ENCODE measurements at places on chromosomes 2 and 18.

GRCh38 chr2:19359456-19359855 lies 1.0 kb upstream of the OSR1 start:
- no peak for DNase-seq

DNA sequence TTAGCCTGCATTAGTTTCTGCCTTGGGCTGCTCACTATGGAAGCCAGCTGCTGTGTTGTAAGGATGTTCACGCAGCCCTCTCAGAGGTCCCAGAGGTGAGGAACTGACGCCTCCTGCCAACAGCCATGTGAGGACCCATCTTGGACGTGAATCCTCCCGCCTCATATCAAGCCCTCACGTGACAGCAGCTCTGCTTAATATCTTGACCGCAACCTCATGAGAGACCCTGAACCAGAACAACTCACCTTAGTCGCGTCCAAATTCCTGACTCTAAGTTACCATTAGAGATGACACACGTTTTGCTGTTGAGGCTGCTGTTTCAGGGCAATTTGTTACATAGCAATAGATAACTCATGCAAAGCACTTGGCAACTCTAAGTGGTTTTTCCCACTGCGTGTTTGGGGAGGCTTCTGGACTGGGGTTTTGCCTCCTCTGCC lies 97.7 kb downstream of the TMEM17 start:
- no peak for DNase-seq

GRCh38 chr18:1092228-1092627 lies 187.6 kb downstream of the ADCYAP1 start:
- no peak for DNase-seq

- no peak for DNase-seq
These were observed 96.9 kb downstream of the GYPC start for GRCh38 chr2:126752876-126753275.

DNA sequence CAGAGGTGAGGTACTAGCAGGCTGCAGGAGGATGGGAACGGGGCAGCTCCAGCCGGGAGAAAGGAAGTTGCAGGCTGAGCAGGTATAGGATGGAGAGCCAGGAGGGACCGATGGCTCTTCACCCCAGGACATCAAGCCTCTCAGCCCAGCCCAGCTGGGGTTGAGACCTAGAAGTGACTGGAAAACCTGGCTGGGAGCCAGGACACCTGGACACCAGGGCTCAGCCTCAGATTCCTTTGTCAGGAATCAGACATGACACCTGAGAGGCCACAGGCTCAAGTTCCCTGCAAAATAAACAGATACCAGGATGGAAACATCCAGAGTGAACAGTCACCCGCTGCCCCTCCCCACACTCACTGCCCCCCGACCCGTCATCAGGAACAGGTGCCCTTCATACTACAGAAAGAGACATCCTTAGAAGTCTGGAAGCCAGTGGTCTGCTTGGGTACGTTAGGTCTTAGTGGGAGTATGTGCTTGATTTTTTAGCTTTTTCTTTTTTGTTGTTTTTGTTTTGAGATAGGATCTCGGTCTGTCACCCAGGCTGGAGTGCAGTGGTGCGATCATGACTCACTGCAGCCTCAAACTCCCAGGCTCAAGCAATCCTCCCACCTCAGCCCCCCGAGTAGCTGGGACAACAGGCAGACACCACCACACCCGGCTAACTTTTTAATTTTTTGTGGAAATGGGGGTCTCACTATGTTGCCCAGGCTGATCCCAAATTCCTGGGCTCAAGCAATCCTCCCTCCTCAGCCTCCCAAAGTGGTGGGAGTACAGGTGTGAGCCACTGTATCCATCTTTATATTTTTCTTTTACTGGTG lies 95.7 kb upstream of the STPG4 start:
- DNase-seq: no peak

GRCh38 chr2:35347561-35347960 lies 1008.0 kb upstream of the CRIM1 start:
- DNase-seq: no peak

- DNase-seq: peak; percentile 44
These were observed 352.0 kb downstream of the TNS1 start for GRCh38 chr2:217650716-217651360.

DNA sequence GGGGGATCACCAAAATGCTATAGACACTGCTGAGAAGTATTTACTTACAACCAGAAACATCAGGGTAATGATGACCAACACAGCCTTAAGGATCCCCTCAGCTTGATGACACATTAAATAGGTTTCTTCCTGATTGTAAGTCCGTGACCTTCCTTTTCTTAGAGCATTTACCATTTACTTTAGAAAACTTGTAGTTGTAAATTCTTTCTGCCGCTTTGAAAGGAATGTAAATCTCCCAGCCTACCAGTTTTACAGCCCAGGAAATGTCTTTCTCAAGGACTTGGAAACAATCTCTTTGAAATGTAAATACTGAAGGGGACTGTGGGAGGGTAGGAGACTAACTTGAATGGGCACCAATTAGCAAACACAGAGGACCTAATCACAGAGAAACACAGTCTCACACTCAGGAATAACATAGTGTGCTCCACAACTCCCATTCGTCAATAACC lies 278.6 kb downstream of the DSC3 start:
- DNase-seq: no peak

GRCh38 chr18:75109819-75110218 lies 99.1 kb downstream of the PTGR3 start:
- no peak for DNase-seq

- no peak for DNase-seq
These were observed 36.1 kb downstream of the METTL21A start for GRCh38 chr2:207589143-207589542.

DNA sequence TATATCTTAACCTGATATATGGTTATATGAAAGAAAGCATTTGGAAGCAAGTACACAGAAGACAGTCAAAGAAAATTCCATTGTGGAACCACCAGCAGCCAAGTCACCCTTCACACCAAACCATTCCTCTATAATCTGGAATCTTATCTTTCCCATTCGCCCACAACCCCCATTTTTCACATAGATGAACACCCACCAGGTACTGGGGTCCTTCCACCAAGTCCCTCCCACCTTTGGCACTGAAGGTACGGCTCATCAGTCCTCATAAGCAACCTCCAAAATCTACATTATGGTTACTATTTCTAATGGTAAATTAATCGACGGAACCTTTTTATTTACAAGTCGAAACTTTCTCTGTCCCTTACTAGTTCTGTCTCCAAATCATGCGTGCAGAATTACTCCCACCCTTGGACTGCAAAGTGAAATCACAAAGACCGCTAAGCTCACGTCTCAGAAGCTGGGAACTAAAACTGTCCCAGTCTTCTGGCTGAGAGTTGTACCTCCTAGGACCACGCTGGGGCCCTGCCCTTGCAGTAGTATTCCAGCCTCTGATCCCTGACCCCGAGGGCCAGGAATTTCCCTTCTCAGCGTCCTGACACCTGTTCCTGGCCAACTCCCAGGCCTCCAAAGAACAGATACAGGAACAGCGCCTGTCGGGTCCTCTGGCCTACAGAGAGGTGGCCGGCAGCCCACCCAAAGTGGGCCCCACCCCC lies 702 bp downstream of the OLA1 start:
- DNase-seq: no peak

DNA sequence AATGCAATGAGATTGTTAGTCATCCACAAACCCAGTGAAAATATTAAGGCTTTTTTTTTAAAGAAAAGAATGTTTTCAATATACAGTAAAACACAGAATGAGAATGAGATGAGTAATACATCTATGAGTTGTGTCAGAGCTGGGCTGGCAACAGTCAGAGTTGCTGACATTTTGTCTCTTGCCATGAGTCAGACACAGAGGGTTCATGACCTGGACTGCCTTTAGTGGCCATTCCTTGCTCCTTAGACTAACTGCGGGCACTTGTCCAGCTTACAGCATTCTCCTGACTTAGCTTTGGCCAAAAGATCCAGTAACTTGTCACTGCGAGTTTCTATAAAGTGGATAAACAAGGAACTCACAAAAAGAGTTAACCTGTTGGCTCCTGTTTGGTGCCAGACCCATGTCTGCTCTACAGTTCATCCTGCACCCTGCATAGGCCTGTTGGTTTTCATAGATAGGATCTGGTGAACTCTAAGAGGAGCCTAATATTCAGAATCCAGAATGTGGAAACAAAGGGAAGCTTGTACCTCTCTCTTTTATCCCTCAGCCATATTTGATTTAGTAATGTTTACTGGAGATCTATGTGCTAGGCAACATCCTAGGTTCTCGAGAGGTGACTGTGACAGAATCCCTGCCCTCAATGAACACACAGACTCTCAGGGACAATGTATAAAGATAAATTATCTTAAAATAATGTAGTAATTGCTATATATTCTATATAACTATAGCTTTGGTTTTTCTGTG lies 391.5 kb upstream of the VWC2L start:
- no peak for DNase-seq

- no peak for DNase-seq
These were observed 152.3 kb downstream of the ANTXR1 start for GRCh38 chr2:69165091-69165880.

DNA sequence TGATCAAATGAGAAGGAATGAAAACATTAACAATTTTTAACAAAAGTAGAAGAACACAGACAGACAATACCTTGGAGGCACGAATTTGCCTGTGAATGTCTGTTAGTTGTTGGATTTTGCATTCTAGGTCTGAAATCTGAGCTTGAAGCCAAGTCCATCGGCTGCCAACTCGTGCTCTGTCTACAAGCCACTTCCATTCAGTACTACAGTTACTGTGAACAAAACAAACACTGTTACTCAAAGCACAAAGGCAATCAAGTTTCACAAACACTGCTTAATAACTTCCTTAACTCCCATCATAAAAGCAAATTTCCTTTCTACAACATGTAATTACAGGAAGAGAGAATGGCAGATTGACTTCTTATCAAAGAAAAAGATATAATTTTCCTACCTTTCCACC lies 42.2 kb downstream of the KANSL1L start:
- DNase-seq: no peak

GRCh38 chr2:222733846-222734702 lies 62.6 kb downstream of the MOGAT1 start:
- DNase-seq: no peak

- DNase-seq: no peak
These were observed 26.4 kb downstream of the CENPO start for GRCh38 chr2:24819442-24820174.

- no peak for DNase-seq
These were observed 16.9 kb upstream of the CCDC102B start for GRCh38 chr18:68780802-68781635.

GRCh38 chr18:70135604-70136003 lies 69.9 kb downstream of the RTTN start:
- no peak for DNase-seq

DNA sequence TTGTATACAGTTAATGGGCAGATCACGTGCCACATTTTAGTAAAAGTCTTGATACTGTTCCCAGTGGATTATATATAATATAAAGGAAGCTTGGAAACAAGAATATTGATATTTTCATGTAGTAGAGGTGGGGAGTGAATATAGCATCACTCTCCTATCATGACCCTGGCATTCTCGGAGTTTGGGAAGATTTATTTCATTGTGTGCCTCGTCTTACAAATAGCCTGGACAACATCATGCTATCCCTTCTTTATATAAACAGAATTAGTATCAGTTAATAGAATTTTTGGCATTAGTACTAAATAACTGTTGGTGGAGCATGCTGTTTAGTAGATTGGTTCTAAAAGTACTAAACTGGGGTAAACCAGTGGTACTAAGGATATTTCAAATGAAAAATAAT lies 212.0 kb upstream of the BOD1L2 start:
- no peak for DNase-seq

DNA sequence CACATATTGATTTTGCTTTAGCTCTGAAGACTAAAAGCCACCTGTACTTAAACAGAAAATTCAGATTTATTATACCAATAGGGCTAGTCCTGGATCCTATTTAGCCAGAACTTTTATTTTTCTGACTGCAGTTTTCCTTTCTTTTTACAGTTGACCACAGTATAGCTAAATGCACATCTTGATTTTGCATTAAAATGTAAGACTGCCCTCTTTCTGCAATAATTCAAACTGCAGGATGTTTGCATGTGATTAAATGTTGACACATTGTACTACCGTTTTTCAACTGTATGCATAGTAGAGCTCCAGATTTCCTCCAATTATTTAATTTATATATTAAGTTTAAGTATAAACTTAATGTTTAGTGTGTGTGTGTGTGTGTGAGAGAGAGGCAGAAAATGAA lies 1262.9 kb downstream of the SUCLG1 start:
- DNase-seq: no peak

GRCh38 chr18:79584491-79585394 lies 94.9 kb upstream of the CTDP1 start:
- DNase-seq: no peak

DNA sequence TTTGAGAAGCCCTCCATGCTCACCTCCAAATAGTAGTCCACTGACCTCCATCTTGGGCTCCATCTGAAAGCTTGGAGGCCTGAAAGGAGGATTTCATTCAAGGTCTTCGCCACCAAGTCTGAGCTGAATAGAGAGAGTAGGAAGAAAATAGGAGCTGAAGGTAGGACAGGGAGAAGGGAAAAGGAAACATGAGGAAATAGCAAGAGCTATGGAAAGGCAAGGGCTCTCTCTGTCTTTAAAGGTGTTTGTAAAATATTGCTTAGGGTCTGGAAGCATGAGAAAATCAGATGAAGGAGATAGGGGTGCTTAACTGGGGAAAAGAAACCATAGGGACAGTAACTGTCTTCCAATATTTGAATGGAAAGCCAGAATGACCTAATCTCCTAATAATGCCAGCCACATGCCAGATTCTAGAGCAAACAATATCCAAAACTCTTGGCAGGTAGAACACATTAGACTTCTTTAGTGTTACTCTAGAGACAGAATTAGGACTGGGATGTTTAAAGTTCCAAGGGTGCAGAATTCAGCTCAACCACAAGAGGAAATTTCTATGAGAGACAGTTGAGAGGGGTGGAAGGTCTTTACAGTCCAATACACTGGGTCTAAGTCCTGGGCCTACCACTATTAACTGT lies 67.4 kb downstream of the NAB1 start:
- DNase-seq: no peak

DNA sequence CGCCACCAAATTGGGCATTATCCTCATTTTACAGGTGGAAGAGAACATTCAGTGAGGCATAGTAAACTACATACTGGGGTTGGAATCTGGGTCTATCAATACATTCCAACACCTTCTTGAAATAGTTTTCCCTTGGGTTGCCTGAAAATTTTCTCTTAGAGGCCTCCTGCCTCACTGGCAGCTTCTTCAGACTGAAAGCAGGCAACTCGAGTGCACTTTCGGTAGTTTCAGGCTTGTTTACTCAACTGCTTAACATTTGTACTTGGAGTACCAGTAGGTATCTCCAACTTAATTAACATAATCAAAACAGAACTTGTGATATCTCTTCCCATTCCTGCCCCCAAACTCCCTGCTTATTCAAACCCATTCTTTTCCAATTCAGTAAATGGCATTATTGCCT lies 36.2 kb upstream of the C2orf74 start:
- DNase-seq: no peak

GRCh38 chr18:62999392-62999791 lies 284.1 kb downstream of the PHLPP1 start:
- no peak for DNase-seq

- no peak for DNase-seq
These were observed 230.5 kb downstream of the MYCN start for GRCh38 chr2:16170675-16171424.

GRCh38 chr2:236001166-236001828 lies 166.9 kb downstream of the GBX2 start:
- DNase-seq: no peak

Data from NCI-H1092 (cell line).